Activated CD8-positive, alpha-beta memory T cell treated with anti-CD3 and anti-CD28 coated beads, Interleukin-2, amount 10 ng/mL, durations not matched to agents 7 days and 5 days (primary cell): ENCODE measurements at places on chromosomes 3 and 15. TPM values are rescaled to one million over a fixed set of nuclear protein-coding genes. Genes with fewer than 3 reads are reported as not detected.
A peak's percentile ranks its signal among the peaks of the same experiment; 100 is the strongest.

DNA sequence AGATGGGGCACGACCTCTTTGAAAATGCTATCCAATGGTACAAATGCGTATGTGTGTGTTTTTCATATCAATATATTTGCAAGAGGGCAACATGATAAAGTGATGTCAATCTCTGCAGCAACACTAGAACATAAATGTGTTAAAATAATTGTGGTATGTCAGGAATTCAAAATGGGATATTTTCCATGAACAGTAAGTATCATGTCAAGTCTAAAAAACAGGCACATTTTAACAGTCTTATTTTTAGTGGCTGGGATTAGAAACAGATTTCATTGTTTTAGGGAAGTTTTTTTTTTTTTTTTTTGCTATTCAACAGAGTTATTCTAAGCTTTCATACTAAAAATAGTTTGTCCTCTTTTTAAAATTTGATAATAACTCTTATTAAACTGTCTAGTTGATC is 209.8 kb downstream of the GAP43 start:
- no peak for DNase-seq

DNA sequence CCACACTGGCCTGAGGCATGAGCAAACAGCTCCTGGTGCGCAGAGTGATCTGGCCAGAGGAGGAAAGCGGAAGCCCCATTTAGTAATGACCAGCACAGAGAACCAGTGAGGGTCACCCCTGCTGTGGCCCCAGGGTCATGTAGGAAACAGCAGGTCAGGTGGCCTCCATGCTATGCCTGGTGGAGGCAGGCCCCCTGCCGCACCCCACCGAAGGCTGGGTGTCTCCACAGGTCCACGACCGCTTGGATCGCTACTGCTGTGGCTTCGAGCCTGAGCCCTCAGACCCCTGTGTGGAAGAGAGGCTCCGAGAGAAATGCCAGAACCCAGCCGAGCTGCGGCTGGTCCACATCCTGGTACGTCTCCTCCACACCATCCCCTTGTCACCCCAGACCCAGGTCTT is 52.6 kb downstream of the POMGNT2 start:
- DNase-seq, result peak; percentile 16

DNA sequence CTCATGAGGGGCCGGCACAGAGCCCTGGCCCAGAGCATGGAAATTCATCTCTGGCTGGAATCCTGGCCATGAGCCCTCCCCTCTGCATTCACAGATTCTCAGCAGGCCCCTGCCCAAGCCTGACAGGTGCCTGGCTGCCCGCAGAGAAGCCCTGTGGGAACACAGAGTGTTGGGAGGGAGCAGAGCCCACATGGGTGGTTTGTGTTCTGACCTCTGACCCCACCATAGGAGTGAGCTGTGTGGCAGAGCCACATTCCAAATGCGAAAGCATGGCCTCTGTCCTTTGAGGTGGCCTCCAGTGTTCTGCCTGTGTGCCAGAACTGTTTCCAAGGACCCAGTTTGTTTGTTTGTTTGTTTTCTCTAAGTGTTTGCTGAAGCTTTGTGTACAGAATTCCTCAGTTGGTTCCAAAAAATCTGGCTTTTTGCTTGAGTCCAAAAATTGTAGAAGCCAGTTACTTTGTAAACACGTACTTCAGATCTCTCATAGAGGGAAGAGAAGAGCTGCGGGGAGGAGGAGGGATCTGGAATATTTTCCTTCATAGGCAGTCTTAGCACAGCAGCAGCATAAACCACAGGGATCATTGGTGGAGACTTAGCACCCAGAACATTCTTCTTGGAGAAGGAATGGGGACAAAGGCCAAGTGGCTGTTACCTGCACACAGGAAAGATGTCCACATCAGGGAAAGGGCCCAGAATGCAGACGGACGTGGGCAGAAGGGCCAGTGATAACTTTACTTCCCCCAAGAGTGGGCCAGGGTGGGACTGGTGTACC is 36.0 kb downstream of the GRAMD2A start:
- DNase-seq, result peak; percentile 11

DNA sequence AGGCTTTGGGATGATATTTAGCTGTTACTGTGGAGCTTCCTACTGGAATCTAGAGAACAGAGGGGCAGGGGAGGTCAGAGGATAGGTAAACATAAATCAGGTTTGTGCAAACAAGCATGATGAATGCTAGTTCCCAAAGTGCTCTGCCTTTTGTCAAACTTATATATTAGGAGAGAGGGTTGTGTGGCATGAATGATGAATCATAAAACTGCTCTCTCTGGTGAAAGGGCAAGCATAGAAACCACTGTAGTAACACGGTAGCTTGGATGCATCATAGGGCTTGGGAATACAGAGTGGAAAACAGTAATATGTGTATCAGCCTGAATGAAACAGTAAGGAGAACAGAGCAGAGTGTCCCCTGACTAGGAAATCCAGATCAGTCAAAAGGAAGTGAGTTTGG is 486.7 kb downstream of the IL5RA start:
- no peak for DNase-seq

DNA sequence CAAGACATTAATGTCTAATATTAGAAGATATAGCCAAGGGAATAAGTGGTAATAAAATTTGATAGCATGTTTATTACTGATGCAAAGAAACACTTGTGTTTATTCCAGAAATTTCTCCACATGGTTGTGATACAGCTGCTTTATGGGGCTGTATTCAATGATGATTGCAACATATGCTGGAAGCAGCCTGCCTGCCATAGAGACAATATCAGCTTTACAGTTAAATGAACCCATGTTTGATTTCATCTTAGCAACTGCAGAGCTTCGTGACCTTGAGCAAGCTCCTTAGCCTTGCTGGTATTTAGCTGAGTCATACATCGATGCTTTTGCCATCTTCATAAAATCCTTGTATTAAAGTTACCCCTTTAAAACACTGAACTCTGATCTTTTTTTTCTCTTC is 168.1 kb upstream of the STAC start:
- no peak for DNase-seq

- no peak for DNase-seq
Measured at GRCh38 chr3:3064297-3064696, 45.9 kb downstream of the IL5RA start.

GRCh38 chr15:44710236-44711095 is 657 bp downstream of the PATL2 start:
- peak; percentile 76 for DNase-seq

GRCh38 chr15:73383310-73384189 is 14.8 kb upstream of the HCN4 start:
- DNase-seq, result no peak

DNA sequence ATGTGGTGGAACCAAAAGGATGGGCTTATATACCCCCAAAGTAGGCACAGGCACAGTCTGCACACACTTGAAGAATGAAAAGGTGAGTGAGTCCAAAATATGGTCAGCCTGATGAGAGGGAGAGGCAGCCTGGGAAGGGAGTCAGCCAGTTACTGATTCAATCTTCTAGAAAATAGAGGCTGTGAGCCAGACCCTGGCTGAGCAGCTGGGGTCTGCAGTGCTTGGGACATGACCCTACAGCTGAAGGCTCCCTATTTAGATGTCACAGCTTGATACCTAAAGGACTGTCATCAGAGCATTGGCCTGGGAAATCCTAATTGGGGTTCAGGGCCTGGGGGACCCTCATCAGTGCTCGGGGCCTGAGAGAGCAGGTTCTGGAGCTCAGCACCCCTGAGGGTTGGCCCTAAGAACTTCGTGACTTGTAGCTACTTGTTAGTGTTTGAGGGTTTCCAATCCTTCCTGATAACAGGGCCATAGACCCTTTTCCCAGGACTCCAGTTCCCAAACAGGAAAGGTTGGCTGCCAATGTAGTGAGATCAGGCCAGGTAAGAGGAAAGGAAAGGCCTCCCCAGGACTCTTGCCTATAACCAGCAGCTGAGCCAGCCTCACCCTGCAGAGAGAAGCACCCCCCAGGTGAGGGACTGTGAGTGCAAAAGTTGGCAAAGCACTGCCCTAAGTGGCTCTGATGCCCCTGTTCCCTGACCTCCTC is 54.7 kb upstream of the SLCO2A1 start:
- no peak for DNase-seq

DNA sequence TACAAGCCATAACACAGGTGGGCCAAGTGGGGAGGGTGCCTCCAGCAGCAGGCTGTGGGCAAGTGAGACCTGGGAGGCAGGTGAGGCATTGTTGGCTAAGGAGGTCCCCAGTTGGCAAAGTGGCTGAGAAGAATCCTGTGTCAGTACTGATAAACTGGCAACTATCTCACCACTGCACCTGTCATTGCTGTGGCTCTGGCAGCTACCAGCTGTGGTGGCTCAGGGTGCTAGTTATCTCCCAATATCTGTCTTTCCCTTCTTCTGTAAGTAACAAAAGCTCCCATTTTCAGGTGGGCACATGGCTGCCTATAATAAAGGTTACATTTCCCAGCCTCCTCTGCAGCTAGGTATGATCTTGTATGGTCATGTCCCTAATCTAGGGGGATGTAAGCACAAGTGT is 80.6 kb upstream of the RNF7 start:
- DNase-seq, result no peak

DNA sequence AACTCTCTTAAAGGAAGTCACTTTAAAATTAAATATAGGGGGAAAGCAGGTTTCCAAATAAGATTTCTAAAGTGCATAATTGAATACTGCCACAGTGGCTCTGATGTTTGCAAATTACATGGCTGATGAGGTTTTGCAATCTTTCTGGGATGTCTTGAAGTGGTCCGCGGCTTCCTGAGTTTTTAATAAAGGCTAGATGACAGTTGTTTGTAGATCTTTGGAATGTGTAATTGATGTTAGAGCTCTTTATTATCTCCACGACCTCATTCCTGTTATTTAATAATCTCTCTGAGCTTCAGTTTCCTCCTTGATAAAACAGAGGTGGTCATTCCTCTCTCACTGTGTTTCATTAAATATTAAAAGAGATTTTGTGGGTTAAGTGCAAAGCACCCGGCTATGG is 27.0 kb upstream of the CEMIP start:
- no peak for DNase-seq

DNA sequence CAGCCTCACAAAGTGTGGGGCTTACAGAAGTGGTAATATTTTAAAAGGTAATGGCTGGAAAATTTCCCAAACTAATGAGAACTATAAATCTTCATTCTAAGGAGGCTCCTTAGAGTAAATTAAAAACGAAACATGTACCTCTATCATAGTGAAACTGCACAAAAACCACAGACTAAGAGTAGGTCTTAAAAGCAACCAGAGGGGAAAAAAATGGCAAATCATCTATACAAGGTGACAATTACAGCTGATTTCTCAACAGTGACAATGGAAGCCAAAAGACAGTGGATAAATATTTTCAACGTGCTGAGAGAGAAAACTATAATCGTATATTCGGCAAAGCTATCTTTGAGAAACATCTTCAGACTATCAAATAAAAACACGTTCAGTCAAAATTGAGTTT is 20.6 kb downstream of the HEG1 start:
- no peak for DNase-seq

GRCh38 chr3:25235031-25235430 is 193.0 kb upstream of the RARB start:
- no peak for DNase-seq

- no peak for DNase-seq
Measured at GRCh38 chr3:53680028-53680427, 166.2 kb downstream of the CHDH start.

DNA sequence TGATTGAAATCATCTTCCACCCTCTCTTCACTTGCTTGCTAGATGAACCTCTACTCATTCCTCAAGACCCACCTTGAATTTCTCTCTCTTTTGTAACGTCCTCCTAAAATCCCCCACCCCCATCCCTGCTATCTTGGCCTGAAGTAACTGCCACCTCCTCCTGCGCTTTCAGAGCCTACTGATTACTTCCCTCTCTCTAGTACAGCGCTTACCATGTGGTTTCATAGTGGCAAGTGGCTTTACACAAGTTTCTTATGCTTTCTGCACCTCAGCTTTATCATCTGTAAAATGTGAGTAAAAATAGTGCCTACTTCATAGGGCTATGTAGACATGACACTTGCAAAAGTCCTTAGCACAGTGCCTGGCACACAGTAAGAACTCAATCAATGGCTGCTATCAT is 28.7 kb upstream of the DAZL start:
- no peak for DNase-seq

GRCh38 chr15:65395567-65396202 is 17.9 kb upstream of the IGDCC3 start:
- no peak for DNase-seq

GRCh38 chr3:34212175-34212574 is 413.7 kb downstream of the PDCD6IP start:
- no peak for DNase-seq

DNA sequence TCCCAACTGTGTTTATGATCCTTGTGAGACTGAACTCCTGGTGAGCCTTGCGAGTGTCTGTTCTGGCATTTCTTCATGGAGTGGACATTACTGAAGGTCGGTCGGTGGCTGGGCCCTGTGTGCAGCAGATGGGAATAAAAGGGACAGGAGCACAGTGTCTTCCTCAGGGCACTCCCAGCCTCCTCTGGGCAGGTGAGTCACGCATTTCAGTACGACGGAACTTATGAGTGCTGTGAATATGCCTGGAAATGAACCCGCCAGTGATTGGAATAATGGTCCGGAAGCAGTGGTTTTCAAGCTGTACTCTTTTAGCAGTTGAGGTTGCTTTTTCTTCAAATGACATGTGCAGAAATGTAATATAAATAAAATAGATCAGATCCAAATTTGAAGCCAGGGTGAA is 55.1 kb downstream of the LARS2 start:
- DNase-seq, result no peak

DNA sequence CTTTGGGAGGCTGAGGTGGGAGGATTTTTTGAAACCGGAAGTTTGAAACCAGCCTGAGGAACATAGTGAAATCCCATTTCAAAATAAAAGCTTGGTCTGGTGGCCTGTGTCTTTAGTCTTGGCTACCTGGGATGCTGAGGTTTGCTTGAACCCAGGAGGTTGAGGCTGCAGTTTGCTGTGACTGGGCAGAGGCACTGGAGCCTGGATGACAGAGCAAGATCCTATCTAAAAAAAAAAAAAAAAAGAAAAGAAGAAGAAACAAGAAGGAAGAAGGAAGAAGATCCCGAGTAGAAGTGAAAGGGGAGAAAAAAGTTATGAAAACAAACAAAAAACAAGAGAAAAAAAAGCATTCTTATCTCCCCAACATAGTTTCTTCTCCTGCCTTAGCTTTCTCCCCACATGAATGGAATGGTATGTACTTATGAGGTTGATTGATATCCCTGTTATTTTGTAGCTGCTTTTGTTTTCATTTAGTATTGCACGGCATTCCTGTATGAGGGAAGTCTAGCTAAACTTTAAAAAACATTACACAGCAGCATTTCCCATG is 42.4 kb downstream of the TMEM40 start:
- DNase-seq, result no peak

DNA sequence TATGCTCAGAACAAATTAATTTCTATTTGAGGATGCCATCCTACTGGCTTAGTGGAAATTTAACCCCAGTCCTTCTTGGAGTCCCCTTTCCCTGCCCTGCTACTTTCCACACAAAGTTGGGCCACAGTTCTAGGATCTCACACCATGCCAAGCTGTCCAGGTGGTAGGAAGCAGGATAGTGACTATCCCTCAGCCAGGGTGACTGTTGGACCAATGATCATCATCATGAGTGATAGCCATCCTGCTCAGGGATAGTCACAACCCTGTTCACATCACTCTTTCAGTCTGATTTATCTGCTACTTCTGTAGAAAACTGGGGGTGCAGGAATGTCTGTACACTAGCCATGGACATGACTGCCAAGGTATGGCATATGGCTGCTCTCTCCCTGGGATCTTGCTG is 12.8 kb downstream of the HRG start:
- no peak for DNase-seq

FSIP1 gene
- 0.50 TPM for total RNA-seq

TGM5 gene
- total RNA-seq, result 0.91 TPM

SUCNR1 gene
- not detected for total RNA-seq

CYP8B1 gene
- total RNA-seq, result not detected

TRAK1 gene
- 27.3 TPM for total RNA-seq

ISL2 gene
- total RNA-seq, result 2.4 TPM

SOX14 gene
- not detected for total RNA-seq

RPSA gene
- total RNA-seq, result 1,232 TPM

CCRL2 gene
- 11.9 TPM for total RNA-seq

CADPS gene
- total RNA-seq, result not detected

CFAP100 gene
- total RNA-seq, result not detected
